Cerebellum (tissue), 4 donors: ENCODE measurements at places on chromosomes 7 and 10.

DNA sequence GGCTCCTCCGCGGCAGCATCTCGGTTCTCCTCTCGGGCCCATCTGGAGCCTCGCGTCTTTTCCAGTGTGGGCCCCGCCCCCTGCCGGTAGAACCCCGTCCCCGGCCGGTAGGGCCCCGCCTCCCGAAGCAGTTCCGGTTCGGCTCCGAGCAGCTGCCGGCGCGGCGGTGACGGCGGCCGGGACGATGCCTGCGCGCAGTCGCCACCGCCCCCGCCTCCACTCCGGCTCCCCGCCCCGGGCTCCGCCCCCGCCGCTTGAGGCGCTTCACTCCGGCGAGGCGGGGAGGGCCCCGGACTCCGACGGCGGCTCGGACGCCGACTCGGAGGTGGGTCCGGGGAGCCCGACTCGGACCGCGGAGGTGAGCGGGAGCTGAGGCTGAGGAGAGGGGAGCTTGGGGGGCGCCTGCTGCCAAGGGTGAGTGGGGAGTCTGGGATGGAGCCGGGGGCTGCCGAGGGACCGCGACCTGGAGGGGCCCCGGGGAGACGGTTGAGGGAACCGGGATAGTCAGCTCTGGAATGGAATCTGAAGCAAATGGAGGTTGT lies at the start of gene SAMD8:
TSS of gene SAMD8 (plus strand) at position 292 of the 542 bp plus-strand sequence. CDS start 38,873 bp downstream, outside the sequence.
- DNase-seq: peak; percentile 94

- DNase-seq: no peak
Measured at GRCh38 chr7:96246919-96247318, 75.0 kb downstream of the SLC25A13 start.

DNA sequence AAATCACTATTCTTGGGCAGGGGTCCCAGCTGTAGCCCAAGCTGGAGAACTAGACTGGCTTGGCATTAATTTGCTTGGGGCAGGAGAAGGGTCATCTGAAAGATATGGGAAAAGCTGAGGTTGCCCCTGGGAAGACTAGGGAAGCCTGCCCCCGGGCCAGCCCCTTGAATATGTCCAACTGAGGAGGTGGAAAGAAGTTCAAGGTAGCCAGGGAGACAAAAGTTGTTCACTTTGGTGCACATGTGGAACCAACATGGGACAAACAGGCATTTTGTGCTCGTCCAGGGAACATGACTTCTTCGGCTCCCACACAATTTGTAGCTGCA lies 1.4 kb upstream of the LRRC61 start:
- no peak for DNase-seq

- no peak for DNase-seq
Measured at GRCh38 chr10:99667108-99667751, 7.9 kb downstream of the ENTPD7 start.

DNA sequence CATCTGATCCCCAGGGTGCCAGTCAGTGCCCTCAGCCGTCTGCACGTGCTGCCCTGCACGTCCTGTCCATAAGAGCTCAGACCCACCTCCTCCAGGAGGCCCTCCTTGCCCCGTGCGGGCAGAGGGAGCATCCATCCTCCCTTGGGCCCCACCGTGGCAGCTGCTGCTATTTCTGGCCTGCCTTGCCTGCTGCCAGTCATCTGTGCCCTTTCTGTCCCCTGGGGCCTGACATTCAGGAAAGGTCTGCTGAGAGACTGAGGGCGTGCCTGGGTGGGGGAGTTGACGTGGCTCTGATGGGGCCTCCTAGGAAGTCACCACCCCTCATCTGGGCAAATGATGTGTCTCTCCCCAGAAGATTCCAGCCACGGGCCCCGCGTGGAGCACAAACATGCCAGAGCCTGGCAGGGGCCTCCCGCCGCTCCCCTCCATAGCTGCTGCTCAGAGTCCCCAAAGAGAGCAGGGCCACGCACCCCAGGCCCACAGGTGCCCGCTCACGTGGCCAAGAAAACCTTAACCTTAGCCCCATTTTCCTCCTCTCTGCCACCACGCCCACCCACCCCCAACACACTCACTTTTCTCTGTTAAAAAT lies 21.8 kb downstream of the DPYSL4 start:
- no peak for DNase-seq

DNA sequence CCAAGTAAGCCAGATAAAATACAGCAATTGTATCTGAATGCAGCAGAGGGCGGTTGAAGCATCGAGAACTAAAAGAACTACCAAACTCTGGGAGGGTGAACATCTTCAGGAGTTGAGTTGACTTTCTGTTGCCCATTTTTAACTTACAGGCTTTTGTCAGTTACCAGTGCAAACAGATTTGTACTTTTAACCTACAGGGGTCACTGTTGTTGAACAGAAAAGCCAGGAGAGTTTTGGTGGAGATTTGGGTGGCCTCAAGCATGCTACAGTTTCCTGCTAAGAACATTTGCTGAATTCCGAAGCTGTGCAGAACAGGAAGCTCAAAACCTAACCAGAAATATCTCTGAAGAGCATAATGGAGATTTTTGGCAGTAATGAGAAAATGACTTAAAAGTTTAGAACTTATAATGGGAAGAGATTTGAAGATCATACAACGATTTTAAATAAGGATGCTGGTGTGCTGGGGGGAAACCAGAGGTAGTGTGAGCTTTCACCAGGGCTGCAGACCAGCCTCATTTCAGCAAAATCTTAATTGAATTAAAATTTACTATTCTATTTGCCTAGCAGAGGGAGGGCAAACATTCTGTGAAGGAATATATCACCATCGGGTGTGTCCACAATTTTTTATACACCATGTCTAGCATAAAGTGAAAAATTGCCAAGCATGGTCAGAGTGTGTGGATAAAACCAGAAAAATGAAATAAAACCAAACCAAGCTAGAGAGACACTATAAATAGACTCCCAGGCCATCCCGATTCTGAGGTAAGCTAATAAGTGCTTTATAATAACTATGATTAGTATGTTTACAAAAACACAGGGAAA lies 208.6 kb upstream of the CCDC6 start:
- peak; percentile 17 for DNase-seq

DNA sequence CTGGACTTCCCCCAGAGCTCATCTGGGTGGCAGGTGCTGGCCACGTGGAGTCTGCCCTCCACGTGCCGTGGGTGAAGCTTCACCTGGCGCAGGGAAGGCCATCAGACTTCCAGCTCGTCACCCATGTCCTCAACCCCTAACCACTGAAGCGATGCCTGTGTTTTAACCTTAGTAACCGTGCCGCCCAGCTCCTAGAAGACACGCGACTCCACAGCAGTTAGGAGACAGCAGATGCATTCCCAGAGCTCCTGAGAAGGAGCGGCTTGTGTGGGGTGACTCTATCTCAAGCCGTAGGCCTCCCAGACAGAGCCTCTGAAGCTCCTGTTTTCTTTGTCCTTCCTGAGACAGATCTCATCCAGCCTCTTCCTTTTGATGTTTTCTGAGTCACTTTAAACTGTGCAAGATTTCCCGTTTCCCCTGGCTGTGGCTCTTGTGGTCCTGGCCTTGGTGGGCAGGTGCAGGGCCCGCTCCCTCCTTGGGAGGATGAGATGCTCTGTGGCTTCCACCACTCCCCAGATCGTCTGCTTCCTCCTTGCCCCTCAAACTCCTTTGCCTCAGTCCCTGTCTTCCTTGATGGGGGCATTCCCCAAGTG lies 41.4 kb upstream of the AP5Z1 start:
- DNase-seq: no peak

DNA sequence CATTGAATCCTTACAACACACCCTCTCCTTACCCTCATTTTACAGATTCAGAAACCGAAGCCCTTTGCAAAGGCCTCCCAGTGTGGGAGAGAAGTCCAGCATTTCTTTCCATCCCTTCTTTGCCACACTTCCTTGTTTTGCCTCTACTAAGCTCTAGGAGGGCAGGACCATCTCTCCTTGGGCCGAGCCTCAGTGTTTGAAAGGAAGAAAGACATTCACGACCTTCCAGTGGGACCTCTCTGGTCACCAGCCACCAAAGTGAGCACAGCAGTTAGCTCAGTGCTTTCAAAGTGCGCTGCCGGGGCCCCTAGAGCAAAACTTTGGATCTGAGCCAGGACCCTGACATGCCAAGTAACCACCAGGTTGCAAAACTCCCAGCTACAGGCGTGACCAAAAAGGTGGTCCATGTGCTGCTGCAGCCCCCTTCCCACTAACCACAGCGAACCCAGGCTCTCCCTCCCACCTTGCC lies 12.4 kb downstream of the CTBP2 start:
- DNase-seq: no peak

DNA sequence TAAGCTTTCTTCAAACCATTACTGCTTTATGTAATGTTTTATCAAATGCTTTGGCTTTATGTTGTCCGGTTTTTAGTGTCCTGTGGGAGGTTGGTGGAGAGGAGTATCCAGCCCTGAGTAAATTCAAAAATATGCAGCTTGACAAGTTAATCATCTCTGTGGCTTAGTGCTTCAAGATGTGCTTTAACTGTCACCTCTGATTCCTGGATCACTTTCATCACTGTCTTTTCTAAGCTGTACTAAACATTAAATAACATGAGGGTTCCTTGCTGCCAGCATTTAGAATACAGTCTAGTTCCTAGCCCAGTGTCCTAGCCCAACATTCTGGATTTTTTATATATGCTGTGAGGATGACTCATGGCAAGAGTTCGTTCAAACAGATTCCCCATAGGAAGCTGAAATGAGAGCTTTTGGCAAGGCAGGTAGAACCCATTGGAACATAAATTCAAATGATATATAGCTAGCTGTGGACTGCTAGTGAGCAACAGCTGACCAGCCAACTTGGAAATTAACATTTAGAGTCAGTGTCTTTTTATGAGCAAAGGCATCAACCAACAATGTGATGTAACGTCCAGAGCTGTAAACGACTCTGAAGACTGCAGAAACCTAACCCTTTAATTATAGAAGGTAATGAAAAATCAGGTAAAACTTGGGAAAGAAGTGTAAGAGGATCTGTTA lies 80.6 kb upstream of the OIT3 start:
- DNase-seq: no peak

- DNase-seq: no peak
Measured at GRCh38 chr7:2687881-2688318, at the start of gene AMZ1. AMZ1 (plus strand) TSS chr7:2688202; CDS start chr7:2700452, 12,250 bp downstream.

DNA sequence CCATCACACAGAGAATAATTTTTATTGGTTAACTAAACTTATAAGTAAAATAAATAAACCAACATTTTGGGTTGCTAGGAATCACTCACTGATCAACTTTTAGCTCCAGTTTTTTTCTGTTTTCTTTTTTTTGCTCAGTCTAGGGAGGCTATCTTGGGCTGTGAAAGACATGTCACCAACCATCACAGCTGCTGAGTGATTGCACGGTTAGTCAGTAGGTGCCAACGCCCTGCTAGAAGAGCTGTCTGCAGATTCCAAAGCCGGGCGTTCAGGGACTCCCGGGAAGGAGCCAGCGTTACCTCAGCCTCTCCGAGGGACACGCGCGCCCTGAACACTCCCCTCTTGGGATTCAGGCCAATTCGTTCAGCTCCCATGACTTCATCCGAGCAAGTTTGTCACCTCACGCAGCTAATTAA lies 604 bp upstream of the STAM start:
- DNase-seq: peak; percentile 76

- no peak for DNase-seq
Measured at GRCh38 chr7:17746020-17746530, 194.2 kb downstream of the SNX13 start.

DNA sequence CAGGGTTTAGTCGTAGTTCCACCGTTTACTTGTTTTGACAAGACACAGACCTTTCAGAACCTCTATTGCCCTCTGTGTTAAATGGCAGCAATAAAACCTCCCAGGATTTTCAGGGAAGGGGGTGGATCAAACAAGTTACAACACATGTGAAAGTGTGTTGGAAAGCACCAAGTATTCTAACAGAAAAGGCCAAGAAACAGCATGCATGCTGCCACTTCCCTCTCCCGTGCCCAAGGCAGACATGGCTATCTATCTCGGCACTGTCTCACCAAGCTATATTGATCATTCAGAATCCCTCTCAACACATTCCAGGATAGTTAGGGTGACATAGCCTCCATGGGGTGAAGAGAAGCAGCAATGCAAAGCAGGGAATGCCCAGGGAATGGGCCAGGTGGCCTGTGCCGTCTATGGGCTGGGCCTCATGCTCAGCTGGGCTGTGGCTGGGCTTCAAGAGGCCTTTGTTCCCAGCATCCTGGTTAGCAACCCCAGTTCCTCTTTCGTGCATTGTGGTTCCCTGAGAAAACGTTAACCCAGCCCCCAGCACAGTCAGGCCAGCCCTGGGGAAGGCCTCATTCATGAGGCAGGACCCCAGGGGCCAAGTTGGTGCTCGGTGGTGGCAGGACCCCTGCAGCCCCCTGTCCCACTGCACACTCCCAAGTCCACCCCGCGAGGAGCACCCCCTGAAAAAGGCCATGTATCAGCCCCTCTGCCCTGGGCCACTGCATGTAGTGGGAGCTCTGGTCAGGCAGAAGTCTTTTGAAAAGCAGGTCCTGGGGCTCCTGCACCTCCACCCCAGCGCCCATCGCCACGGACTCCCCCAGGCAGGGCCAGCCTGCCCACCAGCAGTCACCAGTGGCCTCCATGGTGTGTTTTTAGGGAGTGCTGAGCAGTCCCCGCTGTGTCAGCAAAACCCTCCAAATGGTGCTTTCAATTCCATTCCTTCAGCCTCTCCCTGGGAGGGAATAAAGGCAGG lies 25.5 kb downstream of the VSIR start:
- no peak for DNase-seq

DNA sequence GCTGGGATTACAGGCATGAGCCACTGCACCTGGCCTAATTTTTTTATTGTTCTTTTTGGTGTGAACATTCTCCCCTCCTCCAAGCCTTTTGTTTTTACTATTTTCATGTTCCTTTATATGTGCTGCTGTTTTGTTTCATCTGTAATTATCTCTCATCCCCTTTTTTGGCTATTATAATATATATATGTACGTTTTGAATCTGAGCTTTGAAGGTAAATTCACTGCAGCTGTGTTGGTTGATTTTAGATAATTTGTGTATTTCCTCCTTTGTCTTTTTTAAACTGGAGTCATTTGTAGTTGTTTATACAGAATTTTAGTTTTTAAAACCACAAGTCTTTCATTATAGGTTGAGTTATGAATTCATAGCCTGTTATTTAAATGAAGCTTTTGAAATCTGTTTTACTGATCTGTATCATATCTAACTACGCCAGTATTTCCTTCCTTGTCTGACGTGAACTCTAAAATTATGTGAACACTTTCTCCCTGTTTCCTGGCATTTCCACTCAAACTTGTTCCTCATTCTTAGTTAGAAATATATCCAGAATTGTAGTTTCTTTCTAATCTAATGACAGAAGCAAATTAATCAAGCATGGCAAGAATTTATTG lies 54.9 kb downstream of the PTEN start:
- DNase-seq: no peak

DNA sequence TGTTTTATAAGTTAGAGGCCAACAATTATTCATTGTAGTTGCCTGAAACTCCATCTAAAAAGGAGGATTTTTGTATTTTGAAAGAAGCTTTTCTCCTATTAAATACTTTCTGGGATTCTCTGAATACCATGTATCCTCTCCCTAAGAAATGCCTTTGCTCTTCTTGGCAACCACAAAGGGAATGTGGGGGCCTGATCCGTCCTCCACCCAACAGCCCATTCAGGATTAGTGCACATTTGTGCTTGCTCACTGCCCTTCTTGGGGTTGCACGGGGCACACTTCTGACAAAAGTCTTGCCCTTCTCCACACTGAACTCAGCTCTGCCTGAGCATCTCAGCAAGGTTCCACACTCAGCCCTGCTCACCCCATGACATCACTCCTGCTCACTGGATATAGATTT lies 194.2 kb downstream of the SLC25A13 start:
- no peak for DNase-seq
